ENCODE measurements at places on chromosomes 16 and 17.
A peak's percentile ranks its signal among the peaks of the same experiment; 100 is the strongest.

DNA sequence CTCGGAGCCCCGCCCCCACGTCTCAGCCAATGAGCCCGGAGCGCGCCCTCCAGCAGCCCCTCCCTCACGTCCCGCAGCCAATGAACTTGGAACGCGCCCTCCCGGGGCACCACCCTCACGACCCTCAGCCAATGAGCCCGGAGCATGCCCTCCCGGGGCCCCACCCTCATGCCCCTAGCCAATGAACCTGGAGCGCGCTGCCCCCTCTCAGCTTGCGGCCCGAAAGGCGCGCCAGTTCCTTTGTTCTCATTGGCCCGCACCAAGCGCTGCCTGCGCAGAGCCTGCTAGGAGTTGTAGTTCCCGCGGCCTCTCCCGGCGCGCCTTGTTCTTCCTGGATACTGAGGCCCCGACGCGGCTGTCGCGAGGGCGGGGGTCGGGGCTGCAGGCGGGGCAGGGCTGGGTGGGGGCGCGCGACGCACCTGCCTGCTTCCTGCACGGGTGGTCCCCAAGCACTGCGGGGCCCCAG lies at the start of gene LRRC45:
Gene LRRC45, plus strand, starts transcription at position 325 of the 466 bp plus-strand sequence. CDS start 339 bp downstream, outside the sequence.
- DNase-seq: peak; percentile 100

GRCh38 chr17:42059815-42060214 lies 9.4 kb upstream of the C17orf113 start:
- DNase-seq: no peak

GRCh38 chr17:1560101-1560857 lies 2.3 kb downstream of the PITPNA start:
- no peak for DNase-seq

GRCh38 chr16:77376358-77376757 lies 58.5 kb downstream of the ADAMTS18 start:
- DNase-seq: no peak

GRCh38 chr16:78576941-78577340 lies 477.5 kb downstream of the WWOX start:
- DNase-seq: no peak

DNA sequence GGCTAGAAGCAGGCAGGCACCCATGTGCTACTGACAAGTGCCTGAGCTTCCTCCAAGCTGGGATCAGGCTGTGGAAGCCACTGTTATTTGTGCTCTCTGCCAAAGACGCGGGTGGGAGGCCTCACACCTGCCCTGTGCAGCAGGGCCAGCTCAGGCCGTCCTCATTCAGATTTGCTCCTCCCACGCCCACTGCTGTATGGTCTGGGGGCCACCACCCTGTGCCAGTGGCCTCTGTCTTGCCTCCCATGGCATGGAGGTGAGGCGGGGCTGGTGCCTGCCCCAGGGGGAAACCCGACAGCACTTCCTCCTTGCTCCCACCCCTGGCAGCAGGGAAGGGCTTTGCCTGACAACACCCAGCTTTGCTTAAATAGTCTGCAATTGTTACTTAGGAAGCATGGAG lies 356.5 kb upstream of the CDH8 start:
- DNase-seq: no peak

GRCh38 chr16:606656-607307 lies 16.9 kb downstream of the RAB40C start:
- DNase-seq: no peak

DNA sequence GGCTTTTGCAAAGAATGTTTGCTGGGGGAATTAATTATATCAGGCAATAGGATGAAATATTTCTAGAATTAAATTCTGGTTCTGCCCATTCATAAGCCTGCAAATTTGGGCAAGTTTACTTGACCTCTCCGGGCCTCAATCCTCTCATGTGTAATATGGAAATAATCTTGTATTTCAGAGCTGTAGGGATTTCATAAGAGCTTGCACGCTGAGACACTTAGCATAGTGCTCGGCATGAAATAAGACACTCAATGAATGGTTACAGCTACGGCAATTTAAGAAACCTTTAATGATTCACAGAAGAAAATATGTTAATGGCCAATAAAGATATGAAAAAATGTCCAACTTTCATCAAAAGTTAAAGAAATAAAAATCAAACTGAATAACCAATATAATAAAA lies 40.6 kb upstream of the PITPNM3 start:
- DNase-seq: no peak

DNA sequence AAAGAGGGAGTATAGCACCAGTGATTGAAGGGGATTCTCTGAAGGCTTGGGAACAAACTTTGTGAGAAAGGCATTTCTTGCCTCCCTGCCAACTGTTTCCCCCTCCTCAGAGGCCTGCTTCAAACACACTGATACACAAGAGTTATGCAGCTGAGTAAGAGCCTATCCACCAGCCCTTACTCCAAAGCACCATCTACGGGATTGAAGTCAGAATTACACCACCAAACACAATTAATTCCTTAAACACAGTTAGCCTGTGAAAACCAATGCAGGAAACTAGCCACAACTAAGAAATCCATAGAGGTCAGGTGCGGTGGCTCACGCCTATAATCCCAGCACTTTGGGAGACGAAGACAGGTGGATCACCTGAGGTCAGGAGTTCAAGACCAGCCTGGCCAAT lies 138.3 kb downstream of the SHCBP1 start:
- no peak for DNase-seq

- no peak for DNase-seq
Measured at GRCh38 chr16:68079626-68080344, 5.4 kb upstream of the NFATC3 start.

GRCh38 chr16:7303660-7304200 lies 28.9 kb upstream of the RBFOX1 start:
- peak; percentile 14 for DNase-seq

DNA sequence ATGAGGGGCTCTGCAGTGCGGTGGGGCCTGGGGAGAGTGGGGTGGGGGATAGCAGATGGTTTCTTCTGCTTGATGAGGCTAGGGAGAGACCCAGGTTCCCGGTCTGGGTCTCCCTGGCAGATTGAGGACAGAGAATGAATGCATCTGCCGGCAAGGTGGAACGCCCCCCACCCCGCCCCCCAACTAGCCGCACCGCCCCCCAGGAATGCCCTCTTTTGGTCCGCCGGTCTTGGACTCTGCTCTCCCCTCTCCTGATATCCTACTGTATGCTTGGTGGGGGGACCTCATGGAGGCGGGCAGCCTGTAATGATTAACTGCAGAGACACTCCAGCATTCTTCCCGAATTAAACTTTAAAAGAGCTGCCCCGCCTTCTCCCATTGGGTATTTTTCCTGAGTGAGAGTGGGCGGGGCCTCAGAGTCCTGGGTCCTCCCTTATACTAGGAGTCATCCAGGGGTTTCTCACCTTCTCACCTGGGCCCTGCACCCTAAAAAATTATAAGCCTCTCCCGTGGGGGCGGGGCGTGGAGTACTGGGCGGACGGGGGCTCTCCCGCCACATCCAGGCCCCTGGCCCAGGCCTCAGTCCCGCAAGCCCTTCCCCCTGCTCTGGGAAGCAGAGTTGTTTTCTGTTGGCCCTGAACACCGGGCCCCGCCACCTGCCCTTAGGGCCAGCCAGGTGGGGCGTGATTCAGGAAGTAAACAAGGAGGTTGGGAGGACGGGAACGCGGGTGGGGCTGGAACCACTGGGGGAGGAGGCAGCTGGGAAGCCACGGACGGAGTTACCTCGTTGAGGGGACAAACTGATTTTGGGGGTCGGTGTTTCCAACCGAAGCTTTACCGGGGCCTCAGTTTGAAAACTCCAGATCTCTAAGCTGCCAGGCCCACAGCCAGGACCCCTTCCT lies 1.5 kb downstream of the GRB7 start:
- peak; percentile 56 for DNase-seq

DNA sequence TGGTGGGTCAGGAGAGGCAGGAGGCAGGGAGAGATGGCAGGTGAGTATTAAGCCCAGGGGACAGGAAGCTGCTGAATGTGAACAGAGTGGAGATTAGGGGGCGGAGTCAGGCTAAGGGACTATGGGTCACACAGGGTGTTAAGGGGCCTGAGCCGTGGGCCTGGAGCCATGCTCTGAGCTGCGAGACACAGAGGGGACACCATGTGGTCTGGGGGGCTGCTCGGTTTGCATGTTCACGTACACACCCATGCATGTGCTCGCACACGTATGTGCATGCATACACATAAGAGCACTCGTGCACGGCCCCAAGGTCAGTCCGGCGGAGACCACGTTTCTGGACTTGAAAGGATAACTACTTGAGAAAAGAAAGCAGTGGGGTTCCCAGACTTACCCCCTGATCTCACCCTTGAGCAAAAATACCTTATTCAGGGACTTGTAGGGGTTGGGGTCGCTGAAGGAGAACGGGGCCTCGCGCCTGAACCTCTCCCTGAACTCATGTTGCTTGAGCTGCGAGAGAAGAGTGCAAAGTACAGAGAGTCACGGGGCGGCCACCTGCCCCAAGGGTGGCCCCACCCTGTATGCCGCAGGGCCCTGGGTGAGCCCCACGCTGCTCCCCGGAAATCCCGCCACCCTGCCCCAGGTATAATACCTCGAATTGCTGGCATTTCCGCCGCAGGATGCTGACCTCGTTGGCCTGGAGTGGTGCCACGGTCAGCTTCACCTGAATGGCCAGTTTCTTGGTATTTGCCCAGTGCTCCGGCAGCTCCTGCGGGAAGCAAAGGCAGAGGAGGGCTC lies 50.8 kb downstream of the DNAH17 start:
- peak; percentile 14 for DNase-seq

GRCh38 chr16:51550800-51551347 lies 399.8 kb upstream of the SALL1 start:
- no peak for DNase-seq

GRCh38 chr17:35368081-35368830 lies 5.2 kb downstream of the SLFN11 start:
- DNase-seq: no peak

GRCh38 chr17:37276475-37276874 lies 99.3 kb upstream of the C17orf78 start:
- DNase-seq: no peak

- DNase-seq: no peak
Measured at GRCh38 chr16:77991701-77992100, 30.6 kb upstream of the CLEC3A start.

DNA sequence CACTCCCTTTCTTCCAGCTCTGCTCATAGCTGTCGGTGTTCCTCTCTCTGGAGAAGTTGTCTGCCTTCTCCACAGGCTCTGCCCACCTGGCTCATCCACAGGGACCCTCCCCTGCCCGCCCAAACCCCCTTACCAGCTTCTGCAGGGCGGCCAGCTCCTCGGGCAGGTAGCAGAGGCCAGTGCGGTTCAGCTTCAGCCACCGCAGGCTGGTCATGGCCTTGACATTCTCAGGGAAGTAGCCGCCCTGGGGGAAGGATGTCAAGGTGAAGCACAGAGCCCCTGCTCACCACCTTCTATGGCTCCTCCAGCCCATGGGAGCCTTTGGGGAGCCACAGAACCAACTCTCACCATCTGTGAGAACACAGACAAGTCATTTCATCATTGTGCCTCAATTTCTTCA lies 1.8 kb downstream of the FLII start:
- no peak for DNase-seq

DNA sequence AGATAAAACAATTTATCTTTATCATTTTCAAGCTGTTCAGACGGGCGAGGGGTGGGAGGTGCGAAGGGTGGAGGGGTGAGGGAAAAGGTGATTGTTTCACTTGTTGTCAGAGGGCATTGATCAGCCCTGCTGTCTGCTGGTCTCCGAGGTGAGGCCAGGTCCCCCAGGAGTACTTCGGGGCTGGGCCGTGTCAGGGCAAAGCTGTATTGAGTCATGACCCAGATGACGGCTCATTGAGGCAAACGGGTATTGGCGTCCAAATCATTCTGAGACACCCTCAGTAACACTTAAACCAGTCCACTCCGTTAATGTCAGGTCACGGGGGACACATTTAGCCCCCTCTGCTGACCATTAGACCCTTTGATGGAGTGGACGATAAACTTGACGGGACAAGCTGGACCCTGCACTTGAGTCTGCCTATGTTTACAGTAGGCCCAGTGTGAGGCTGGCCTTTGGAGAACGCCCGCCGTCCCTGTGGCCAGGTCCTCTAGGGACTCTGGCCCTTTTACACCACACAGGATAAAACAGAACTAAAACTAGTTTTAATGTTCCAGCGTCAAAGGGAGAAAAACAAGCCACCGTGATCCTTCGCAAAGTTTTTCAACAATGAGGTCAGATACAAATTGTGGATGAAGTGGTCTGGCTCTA lies 502.2 kb upstream of the ZFHX3 start:
- DNase-seq: no peak

DNA sequence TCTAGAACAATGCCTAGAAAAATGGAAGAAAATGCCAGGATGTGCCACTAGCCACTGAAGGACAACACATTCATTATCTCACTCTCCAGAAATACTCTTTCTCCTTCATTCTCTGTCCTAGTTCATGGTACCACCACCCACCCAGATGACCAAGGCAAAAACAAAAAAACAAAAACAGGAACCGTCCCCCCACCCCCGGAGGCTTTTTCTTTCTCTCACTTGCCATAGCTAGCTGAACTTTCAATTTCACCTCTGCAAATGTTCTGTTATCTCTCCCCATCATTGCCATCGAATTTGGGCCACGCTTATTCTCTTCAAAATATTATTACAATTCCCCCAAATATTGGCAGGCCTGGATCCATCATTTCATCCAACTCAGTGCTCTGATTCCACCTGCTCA lies 49.0 kb downstream of the SOX9 start:
- DNase-seq: no peak

DNA sequence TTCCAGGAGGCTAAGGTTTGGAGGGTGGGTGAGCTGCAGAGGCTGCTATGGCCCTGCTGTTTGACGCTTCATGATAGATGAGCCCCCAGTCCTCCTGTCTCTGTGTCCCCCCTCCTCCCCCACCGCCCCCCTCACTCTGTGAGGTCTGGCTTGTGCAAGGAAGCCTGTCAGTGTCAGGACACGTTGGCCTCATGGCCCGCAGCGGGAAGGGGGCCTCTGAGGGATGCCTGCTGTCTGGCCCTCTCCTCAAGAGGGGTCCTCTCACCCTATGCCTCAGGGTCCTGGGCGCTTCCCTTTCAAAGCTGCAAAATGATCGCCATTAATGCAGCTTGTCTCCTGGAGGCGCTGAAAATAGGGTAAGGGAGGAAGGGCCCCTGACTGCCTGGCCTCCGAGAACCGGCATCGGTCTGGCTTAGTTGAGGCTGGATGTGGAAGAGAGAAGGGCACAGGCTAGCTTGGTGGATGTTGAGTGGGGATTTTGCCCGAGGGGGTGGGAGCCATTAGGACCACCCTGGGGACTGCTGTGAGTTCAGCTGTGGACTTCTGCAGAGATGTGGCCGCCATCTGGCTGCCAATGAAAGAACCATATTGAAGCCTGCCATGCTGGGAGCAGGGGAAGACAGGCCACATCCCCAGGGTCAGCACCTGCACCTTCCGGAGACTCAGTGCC lies 14.8 kb upstream of the GOSR2 start:
- no peak for DNase-seq

DNA sequence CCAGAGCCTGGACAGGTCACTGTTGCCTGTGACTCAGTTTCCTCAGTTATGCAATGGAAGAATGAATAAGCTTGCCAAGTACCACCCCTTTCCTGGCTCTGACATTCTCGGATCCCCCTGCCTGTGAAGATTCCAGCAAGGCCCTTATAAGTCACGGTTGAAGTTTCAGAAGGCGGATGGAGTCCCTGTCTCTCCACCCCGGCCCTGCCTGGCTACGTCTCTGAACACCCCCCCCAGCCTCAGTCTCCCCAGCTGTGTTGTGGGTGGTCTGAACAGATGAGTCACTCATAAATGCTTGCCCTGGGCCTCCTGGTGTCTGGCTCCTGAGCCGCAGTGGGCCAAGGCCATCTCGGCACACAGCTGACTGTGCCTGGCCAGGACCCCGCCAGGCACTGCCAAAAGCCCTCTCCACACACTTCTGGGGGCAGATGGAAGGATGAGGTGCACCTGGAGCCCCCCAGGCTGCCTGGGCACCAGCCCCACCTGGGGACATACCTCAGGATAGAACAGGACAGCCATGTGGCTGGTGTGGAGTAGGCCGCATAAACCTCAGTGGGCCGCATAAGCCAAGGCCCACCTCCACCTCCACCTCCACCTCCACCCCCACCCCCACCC lies 15.4 kb downstream of the VASN start:
- DNase-seq: no peak
